Activated gamma-delta T cell treated with anti-CD3 and anti-CD28 coated beads, Interleukin-2, amount 50 U/mL, for 16 hours (primary cell): ENCODE measurements at places on chromosomes 4 and X.

GRCh38 chr4:114512595-114513295 is 85.9 kb upstream of the UGT8 start:
- DNase-seq: no peak

- no peak for DNase-seq
These were observed 72.9 kb upstream of the ENOX2 start for GRCh38 chrX:130975947-130976346.

DNA sequence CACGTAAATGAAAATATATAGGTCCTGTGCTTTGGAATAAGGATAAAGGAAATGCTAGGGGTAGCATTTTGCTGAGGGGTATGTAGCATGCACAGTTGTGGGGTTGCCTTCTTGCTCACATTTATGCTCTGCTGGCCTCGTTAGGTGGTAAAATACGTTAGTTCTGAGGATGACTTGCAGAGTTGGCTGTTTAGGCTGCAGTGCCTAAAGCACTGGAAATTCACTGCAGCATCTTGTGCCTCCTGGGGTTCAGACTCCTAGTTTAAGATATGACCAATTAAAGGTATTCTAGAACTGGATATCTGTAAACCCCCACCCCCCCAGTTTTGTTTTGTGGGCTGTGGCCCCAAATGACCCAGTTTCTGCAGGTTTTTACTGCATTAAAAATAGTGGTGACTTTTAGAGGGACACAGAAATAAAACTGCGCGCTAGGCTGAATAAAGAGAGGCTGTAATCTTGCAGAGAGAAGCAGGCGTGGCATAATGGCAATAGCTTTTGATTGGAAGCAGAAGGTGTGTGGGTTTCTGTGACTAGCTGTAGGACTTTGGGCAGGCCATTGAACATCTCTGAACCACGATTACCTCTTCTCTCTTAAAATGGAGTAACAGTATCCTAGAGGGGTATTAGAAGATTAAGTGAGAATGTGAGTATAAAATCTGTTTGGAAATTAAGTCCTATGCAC is 79.3 kb downstream of the REPS2 start:
- DNase-seq: no peak

- DNase-seq: no peak
These were observed 833.5 kb upstream of the GALNTL6 start for GRCh38 chr4:170979736-170980135.

GRCh38 chr4:13887010-13887409 is 259.5 kb upstream of the BOD1L1 start:
- DNase-seq: no peak
